HCT116 (cell line): ENCODE measurements at places on chromosomes 5 and 9. TPM values are rescaled to one million over a fixed set of nuclear protein-coding genes. Genes with fewer than 3 reads are reported as not detected.
A peak's percentile ranks its signal among the peaks of the same experiment; 100 is the strongest.

SYK gene
- 9.0 TPM for total RNA-seq

GRCh38 chr5:115941051-115941675 lies 21.1 kb upstream of the LVRN start:
- no peak overlapping the region for H3K4me3 ChIP-seq
- DNase-seq = peak; percentile 42
- 0 out of 2 replicates have a peak, but pooled peaks cover 4% of the 10 kb centered on the region for H3K36me3 ChIP-seq
- peaks cover 39% of the 10 kb centered on the region for H3K4me1 ChIP-seq

GRCh38 chr5:106374956-106375355 lies 1295.8 kb downstream of the EFNA5 start:
- no peak for DNase-seq
- H3K36me3 ChIP-seq = no peaks in the 10 kb centered on the region
- H3K4me3 ChIP-seq = no peak overlapping the region
- no peaks in the 10 kb centered on the region for H3K27me3 ChIP-seq

DNA sequence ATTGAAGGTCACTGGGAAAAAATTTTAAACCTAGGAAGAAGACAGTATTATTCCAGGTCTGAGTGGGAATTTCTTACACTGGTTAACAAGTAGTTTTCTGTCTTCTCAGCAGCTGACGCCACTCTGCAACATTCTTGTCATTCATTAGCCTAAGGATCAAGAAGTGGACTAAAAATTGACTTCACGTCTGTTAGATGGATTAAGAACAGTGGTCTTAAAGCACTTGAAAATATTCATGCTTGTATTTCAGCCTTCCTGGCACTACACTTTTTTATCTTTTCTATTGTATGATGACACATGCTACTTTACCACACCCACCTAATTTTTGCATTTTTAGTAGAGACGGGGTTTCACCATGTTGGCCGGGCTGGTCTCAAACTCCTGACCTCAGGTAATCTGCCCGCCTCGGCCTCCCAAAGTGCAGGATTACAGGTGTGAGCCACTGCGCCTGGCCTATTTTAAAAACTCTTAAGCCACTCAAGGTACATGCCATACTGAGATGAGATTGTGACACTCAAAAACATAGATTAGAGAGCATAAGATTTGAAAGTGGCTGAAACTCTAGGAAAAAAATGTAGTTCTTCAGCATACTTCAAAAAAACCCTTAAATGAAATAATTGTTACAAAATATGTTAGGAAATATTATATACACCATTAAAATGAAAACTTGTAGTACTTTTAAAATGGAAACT lies 8.4 kb downstream of the MATR3 start:
- no peak overlapping the region for H3K4me3 ChIP-seq
- H3K4me1 ChIP-seq = peaks cover 5% of the 10 kb centered on the region
- no peaks in the 10 kb centered on the region for H3K36me3 ChIP-seq
- no peak overlapping the region for H3K27ac ChIP-seq

GRCh38 chr5:149826574-149826973 lies 96.5 kb downstream of the PPARGC1B start:
- DNase-seq = no peak
- H3K4me3 ChIP-seq = no peak overlapping the region
- H3K4me1 ChIP-seq = peaks cover 5% of the 10 kb centered on the region; the same call in 1 of the 2 replicates
- no peaks in the 10 kb centered on the region for H3K27me3 ChIP-seq
- H3K27ac ChIP-seq = no peak overlapping the region

- no peaks in the 10 kb centered on the region for H3K27me3 ChIP-seq
- H3K36me3 ChIP-seq = no peaks in the 10 kb centered on the region
- H3K27ac ChIP-seq = no peak overlapping the region
- no peak overlapping the region for H3K4me3 ChIP-seq
- no peaks in the 10 kb centered on the region for H3K4me1 ChIP-seq
- DNase-seq = no peak
These were observed 194.3 kb downstream of the SEMA5A start for GRCh38 chr5:9351546-9351945.

DNA sequence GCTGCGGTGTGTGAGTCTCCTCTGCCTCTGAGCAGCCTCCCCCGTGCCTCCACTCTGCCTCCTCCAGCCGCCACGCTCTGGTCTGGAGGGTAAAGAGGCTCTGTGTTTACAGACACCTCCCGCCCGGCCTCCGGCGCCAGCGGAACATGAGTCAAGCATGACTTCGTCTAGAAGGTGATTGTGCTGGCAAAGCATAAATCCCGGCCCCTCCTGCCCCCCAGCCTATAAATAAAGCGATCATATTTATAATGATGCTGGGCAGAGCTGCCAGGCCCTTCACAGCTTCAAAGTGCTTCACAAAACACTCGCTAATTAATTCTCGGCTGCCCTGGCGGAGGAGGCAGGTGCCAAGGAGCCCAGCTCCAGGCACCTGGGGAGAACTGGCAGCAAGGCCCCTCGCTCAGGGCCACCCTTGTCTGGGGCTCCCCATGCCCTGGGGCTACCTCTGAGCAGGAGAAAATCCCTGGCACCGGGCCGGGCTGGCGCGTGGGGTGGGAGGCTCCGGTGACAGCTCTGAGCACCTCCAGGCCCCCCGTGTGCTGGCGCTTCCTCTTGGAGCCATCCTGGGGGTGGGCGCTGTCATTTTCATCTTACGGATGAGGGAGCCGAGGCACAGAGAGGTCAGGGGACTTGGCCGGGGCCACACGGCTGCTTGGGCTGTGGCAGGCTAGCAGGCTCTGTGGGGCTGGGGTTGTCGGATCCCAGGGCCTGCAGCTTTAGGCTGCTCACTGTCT lies 87.8 kb downstream of the RXRA start:
- no peaks in the 10 kb centered on the region for H3K36me3 ChIP-seq
- H3K27ac ChIP-seq = peak overlapping the region; percentile 83
- H3K27me3 ChIP-seq = no peaks in the 10 kb centered on the region
- no peak overlapping the region for H3K4me3 ChIP-seq
- peaks cover 31% of the 10 kb centered on the region for H3K4me1 ChIP-seq
- peak; percentile 50 for DNase-seq

DNA sequence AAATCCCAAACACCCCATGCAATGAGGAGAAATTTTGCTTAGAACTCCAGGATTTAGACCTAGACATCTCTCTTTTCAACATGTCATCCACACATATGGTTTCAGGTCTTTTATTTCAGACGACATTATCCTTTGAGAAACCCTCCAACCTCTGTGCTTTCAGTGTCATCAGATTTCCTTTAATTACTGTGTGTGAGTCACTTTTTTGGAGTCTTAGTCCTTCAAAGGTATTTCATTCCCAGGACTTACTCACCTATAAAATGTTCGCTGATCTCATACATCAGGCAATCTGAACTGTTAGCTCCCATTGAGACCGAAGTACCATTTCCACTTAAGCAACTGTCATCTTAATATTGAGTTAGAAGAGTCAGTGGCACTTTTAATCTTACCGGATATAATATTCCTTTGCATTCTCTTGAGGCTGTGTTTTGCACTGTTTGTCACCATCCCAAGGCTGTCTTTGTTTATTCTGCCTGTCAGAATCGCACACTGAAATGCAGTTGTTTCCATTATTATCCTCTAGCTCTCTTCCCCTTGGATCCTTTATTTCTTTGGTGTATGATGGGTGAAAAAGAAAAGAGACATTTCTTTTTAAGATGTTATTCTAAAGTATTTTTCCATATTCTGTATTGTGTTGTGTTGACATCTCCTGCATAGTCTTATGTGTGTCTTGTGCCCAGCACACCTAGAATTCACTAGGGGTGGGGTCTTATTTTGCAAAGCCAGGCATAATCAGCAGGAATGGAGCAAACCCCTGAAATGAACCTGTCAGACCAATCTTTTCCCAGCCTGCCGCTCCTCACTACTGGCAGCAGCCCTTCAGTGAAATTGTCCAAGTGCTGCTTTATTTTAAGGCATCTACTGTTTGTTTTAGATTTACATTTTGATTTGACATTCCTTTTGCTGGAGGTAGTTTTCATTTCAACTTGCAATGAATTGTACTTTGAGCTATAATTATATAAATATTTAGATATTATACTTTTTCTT lies 155.4 kb downstream of the PAM start:
- H3K27me3 ChIP-seq = no peaks in the 10 kb centered on the region
- H3K36me3 ChIP-seq = peaks cover 6% of the 10 kb centered on the region; the same call in 1 of the 2 replicates
- H3K27ac ChIP-seq = peak overlapping the region; percentile 76
- no peak overlapping the region; the same call in 1 of the 2 replicates for H3K4me3 ChIP-seq

DNA sequence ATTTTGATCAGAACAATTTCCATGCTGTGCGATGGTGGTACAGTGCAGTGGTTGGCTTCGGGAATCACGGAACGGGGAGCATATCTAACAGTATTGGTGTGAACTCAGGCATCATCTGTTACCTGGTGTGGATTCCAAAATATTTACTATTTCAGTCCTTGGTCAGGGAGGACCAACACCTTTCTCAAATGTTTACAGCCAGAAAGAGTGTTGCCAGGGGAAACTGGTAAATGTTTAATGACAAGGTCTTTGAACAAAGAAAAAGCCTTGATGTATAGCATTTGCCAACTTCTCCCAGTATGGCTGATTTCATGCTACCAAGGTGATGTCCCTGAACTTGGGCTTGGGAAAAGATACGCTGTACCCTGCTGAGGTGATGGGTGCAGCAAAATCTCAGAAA lies 145.6 kb upstream of the POC5 start:
- DNase-seq = no peak
- no peak overlapping the region for H3K27ac ChIP-seq
- no peaks in the 10 kb centered on the region for H3K4me1 ChIP-seq
- H3K4me3 ChIP-seq = no peak overlapping the region
- H3K36me3 ChIP-seq = no peaks in the 10 kb centered on the region

DNA sequence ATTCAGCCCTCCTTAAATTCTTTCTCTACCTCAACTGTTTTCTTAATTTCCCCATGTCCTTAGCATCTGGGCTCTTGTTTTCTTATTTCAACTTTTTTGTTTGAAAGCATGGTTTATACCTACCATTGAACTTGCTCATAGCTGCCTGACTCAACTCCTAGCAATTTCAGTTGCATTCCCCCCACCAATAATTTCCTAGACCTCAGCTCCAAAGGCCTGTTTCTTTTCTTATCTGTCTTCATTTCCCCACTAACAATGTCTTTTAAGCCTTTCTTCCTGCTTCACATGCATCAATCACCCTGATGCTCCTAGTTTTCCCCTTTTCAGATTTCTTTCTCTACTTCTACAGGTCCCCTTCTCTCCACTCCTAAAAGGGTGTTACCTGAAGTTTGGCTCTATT lies 129.7 kb upstream of the PDE4D start:
- H3K4me1 ChIP-seq = no peaks in the 10 kb centered on the region
- no peaks in the 10 kb centered on the region for H3K27me3 ChIP-seq
- H3K4me3 ChIP-seq = no peak overlapping the region
- no peaks in the 10 kb centered on the region for H3K36me3 ChIP-seq
- DNase-seq = no peak

DNA sequence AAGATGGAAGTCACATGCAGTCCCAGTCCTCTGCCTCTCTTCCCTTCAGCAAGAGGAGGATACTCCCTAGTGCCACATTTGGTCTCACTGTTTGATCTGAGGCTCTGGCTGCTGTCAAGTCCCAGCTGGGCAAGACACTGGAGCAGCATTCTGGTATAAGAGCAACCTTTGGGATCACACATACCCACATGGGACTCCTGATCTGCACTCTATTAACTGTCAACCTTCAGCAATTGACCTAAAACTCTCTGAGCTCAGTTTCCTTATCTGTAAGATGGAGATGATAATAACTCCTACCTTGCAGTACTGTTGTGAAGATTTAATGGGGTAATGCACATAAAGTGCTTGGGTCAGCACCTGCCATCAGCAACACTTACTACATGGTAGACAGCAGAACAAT lies 437.9 kb downstream of the PIK3R1 start:
- no peak overlapping the region for H3K4me3 ChIP-seq
- H3K27me3 ChIP-seq = no peaks in the 10 kb centered on the region
